Neural progenitor cell (in vitro differentiated cells): ENCODE measurements at places on chromosomes 12 and 14.
A peak's percentile ranks its signal among the peaks of the same experiment; 100 is the strongest.

- DNase-seq = no peak
Observed at GRCh38 chr12:131089531-131090273, 136.0 kb downstream of the ADGRD1 start.

DNA sequence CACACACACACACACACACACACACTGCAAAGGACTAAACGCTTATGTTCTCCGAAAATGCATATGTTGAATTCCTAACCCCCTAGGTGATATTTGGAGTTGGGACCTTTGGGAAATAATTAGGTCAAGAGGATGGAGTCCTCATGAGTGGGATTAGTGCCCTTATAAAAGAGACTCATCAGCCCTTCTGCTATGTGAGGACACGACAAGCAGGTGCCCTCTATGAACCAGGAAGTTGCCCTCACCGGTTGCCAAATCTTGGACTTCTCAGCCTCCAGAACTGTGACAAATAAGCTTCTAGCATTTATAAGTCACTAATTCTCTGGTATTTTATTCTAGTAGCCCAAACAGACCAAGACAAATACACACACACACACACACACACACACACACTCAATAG is 20.7 kb upstream of the TCP11L2 start:
- no peak for DNase-seq

DNA sequence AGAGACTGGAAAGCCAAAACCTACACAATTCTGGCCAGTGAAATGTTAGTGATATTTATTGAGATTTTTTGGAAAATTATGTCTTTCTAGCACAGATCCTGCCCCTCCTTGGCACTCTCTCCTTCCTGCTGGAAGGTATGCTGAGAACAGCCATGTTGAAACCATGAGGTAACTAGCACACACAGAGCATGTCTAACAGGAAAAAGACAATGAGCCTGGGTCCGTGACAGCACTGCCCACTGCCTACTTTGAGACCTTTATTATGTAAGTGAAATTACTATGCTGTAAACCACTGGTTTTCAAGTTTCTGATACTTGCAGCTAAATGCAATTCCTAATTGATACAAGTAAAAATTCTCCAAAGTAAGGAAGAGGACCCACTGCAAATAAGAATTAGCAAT is 81.6 kb upstream of the SINHCAF start:
- DNase-seq = no peak

- DNase-seq = no peak
Observed at GRCh38 chr14:100147181-100147631, 12.2 kb downstream of the DEGS2 start.

DNA sequence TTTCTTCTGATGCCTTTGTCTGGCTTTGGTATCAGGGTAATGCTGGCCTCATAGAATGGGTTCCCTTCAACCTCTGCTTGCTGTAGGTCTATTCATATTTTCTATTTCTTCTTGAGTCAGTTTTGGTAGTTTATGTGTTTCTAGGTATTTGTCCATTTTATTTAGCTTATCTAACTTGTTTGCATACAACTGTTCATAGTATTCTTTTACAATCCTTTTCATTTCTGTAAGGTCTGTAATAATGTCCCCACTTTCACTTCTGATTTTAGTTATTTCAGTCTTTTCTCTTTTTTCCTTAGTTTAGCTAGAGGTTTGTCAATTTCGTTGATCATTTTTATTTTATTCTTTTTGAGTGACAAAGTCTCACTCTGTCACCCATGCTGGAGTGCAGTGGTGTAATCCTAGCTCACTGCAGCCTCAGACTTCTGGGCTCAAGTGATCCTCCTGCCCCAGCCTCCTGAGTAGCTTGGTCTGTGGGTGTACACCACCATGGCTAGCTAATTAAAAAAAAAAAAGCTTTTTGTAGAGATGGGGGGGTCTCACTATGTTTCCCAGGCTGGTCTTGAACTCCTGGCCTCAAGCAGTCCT is 11.7 kb downstream of the TTLL5 start:
- DNase-seq = no peak

GRCh38 chr14:51602310-51602709 is 49.4 kb upstream of the FRMD6 start:
- no peak for DNase-seq

- no peak for DNase-seq
Observed at GRCh38 chr12:116421785-116422538, 137.2 kb upstream of the MAP1LC3B2 start.

DNA sequence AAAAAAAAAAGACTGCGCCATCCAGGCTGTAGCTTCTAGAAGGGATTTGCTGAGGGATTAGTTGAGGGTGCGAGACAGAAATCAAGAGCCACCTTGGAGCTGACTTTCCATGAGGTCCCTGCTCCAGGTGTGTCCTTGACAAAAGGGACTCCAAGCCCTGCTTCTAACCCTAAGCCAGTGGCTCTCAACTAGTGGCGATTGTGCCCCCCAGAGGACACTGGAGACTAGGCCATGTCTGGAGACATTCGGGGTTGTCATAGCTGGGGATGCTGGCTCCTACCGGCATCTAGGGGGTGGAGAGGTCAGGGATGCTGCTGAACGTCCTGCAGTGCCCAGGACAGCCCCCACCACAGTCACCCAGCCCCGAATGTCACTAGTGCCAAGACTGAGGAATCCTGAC is 40.6 kb downstream of the SPRING1 start:
- DNase-seq = peak; percentile 84

DNA sequence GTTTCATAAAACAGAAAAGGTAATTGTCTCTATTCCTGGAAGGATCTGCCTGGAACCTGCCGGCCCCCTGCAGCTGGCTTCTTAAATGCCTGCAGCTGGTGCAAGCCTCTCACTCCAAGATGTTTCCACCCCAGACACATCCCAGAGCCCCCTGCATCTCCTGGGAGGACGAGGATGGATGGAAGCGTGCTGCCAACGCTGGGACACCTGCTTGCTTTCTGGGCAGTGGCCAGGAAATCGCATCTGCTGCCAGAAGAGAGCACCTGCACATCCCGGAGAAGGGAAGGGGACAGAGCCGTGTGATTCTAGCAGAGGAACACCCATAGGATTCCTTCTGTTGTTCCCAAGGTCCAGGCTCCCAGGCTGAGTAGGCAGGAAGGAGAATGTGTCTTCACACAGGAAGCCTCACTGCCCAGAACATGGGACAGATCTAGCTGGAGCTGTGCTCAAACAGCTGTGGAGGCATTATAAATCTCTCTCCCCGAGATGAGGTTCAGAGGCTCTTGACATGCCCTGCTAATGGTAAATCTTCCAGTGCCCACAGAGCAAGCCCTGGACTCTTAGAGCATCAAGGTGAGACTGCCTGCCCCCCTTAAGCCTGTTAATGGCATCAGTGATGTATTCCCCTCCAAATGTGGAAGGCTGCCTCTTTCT is 138.8 kb upstream of the MAP1LC3B2 start:
- no peak for DNase-seq

GRCh38 chr14:23005451-23006187 is 4.3 kb downstream of the C14orf93 start:
- no peak for DNase-seq

- DNase-seq = peak; percentile 21
Observed at GRCh38 chr14:95192311-95192710, 35.0 kb upstream of the DICER1 start.

- no peak for DNase-seq
Observed at GRCh38 chr14:79972230-79972629, 239.1 kb downstream of the DIO2 start.

DNA sequence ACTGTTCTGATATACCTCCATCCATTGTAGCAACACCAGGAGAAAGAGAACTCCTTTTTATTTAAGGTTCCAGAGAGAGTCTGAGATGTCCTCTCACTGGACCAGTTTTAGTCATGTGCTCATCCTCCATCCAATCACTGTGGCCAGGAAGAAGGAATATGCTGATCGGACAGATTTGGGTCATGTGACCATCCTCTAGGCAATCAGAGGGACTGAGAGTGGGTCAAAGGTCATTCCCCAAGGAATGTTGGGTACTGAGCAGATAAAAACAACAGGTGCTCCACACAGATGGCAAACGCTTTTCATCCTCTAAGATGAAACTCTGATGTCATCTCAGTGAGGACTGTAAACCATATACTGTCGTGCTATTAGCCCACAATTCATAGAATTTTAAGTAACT is 28.8 kb upstream of the RPH3A start:
- no peak for DNase-seq
